NCI-H510A (cell line): ENCODE measurements at places on chromosomes 4 and X.

DNA sequence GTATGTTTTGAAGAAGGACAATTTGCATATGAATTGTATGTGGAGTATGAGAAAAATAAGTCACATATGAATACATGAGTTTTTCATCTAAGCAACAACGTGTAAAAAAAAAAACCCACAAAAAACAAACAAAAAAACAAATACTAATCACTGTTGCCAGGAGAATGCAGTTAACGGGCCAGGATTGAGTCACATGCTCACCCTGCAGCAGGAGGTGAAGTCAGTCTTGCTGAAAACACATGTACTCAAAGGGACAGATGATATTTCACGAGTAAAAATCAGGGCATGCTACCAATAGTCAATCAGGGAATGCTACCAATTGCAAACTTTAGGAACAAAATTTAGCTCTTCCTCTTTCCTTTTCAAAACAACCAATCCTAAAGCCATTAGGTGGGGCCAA is 10.4 kb upstream of the DCLK2 start:
- DNase-seq: no peak

GRCh38 chr4:37224854-37225253 is 19.7 kb upstream of the NWD2 start:
- DNase-seq: no peak

DNA sequence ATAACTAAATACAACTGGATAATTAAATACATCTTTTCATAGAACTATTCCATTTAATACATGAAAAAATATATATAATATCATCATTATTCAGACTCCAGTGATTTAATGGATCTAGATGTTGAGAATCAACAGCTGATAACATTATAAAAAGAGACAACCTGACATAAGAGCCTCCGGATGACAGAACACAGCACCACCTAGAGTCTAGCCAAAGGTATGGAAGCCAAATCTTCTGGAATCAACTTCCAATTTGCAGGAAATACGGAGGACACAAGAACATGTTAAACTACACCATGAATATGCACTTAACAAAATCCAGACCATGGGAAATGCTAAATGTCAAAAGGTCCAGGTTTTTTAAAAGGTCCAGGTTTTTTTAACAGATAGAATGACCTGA is 55.0 kb downstream of the LRBA start:
- no peak for DNase-seq

DNA sequence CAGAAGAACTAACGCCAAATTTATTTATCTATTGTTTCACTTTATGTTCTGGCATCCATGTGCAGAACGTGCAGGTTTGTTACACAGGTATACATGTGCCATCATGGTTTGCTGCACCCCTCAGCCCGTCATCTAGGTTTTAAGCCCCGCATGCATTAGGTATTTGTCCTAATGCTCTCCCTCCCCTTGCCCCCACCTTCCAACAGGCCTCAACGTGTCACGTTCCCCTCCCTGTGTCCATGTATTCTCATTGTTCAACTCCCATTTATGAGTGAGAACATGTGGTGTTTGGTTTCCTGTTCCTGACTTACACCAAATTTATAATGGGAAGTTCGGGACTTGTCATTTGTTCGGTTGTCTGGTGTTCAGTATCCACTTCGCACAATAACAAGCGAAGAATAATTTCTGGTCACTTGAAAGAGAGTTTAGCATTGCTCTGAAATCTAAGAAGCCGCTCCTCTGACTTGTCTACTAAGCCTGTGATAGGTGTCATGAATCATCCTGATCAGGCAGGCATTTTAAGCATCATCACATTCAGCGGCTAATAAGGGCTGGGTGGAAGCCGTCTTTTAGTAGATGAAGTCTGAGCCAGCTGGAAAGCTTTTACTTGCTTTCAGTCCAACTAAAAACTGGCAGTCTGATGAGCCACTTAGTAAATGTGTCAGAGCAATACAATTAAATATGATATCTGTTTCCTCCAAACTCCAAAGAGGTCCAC is 1065.7 kb upstream of the PABPC4L start:
- no peak for DNase-seq

GRCh38 chr4:6937201-6937600 is 27.6 kb downstream of the TBC1D14 start:
- no peak for DNase-seq

DNA sequence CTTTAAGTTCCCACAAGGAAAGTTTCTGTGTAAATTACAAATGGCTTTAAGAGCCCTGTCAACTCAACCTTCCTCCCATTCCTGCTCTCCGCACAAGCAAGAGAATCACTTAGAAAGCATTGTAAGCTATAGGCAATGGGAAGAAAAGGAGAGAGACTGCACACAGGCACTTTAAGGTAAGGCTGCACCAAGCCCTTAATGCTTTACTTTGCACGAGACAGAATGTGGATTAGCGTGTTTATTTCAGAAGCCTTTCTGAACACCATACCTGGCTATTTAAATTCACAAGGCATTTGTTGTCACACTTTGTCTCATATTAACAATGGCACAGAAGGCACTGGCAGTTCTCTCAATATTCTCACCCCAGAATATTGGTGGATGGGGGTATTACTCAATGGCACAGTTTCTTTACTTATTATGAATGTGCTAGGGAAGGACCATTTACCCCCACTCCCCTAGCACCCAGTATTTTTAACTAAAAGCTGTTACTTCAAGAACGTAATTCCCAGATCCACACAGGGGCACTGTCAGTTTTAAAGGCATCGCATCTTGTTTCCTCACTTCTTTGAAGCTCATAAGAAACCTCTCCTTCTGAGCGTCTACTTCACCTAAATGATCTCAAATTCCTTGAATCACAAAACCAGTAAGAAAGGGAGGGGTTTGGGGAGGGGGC is 150.0 kb downstream of the MAML3 start:
- DNase-seq: no peak
